Activated CD4-positive, alpha-beta T cell treated with anti-CD3 and anti-CD28 coated beads for 4 hours (primary cell): ENCODE measurements at places on chromosomes 12 and 14.
A peak's percentile ranks its signal among the peaks of the same experiment; 100 is the strongest.

DNA sequence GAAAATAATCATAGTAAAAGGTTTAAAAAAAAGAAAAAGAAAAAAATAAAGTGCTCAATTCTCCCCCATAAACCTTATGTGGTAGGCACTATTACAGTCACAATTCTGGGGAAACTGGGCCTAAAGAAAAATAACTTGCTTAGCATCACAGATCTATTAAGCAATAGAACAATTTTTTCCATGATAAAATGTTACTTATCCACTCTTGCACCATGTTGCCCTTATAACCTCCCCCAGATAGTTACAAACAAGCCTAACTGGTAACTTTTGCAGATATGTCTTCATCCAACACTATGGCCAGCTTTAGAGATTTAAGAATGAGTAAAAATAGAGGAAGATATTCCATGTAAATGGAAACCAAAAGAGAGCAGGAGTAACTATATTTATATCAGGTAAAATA lies 164.8 kb downstream of the DUSP6 start:
- no peak for DNase-seq

- no peak for DNase-seq
These were observed 44.5 kb downstream of the MVK start for GRCh38 chr12:109618082-109618481.

DNA sequence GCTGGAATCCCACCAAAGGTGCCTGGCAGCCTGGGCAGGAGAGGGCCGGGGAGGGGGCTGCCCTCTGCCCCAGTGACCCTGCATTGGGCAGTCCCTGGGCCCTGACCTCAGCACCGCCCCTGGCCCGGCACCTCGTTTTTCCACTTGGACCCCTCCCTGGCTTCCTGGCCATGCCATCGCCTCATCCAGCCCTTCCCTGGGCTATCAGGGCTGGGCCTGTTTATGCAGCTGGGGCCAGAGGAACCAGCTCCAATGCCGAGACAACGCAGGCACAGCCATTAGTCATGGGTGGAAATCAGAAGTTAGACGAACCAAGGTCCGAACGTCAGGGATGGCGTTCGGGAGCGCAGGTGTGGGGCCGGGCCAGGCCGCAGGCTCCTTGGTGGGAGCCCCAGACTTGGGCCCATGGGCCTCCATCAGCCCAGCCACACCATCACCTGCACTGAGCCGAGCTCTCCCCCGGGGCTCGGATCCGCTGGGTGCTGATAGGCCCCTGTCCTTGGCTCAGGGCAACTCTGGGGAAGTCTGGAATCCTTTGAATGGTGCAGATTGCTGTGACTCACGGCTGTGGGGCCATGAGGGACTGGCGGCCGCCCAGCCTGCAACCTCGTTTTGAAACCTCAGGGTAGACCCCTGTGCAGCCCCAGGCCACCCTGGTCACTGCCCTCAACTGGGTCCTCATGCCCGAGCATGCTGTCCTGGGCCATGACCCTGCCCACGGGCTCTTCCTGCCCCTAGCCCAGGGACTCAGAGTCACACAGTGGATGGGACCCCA lies 169.4 kb downstream of the KIF26A start:
- DNase-seq = no peak

DNA sequence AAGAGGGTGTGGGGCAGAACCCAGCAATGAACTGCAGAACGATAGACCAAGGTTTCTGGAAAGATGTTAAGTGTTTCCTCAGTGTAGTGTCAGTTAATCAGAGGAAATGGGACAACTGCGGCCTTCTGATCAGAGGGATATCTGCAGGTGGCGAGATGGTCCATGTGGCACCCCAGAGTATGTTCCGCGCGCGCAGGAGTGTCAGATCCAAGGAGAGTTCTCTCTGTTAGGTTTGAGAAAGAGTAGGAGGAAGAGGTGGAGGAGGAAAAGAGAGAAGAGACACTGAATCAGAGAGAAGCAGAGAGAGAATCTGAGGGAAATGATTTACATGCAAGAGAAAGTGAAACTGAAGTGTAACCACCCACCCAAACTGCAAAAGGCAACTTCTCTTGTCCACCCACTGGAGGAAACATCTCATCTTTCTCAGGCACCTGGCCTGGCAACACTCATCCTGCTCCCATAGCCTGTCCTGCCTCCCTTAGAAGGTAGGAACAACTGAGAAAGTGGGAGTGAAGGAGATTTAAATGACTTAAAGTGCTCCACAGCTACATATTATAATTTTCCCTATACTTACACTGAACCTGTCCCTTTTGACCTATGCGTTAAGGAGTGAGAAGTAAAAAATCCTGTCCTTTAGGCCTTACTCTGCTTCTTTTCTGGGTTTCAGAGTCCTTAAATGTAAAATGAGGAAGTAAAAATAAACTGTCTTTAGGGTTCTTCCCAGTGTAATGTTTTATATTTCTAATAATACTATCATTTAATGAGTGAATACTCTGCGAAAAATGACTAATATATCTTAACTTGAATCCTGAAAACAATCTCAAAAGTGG lies 6.8 kb upstream of the TESPA1 start:
- DNase-seq = peak; percentile 49

GRCh38 chr12:90870971-90871725 lies 83.8 kb downstream of the CCER1 start:
- DNase-seq = no peak

DNA sequence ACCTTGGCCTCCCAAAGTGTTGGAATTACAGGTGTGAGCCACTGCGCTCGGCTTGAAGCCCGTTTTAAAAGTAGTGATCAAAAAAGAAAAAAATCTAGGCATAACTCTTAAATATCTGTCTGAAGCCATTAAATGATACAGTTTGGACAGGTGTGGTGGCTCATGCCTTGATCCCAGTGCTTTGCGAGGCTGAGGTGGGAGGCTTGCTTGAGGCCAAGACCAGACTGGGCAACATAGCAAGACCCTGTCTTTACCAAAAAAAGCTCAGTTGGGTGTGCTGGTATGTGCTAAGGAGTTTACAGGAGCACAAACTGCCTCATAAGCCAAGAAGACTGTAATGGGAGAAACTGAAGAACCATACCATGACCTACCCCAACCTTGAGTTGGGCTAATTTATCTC lies 26.0 kb downstream of the SYNE2 start:
- no peak for DNase-seq

GRCh38 chr12:104213952-104214351 lies 1.6 kb upstream of the TXNRD1 start:
- DNase-seq = no peak

- DNase-seq = no peak
These were observed 49.2 kb downstream of the SLC35F4 start for GRCh38 chr14:57816568-57817284.

GRCh38 chr12:74408601-74409166 lies 129.0 kb upstream of the ATXN7L3B start:
- DNase-seq = no peak

DNA sequence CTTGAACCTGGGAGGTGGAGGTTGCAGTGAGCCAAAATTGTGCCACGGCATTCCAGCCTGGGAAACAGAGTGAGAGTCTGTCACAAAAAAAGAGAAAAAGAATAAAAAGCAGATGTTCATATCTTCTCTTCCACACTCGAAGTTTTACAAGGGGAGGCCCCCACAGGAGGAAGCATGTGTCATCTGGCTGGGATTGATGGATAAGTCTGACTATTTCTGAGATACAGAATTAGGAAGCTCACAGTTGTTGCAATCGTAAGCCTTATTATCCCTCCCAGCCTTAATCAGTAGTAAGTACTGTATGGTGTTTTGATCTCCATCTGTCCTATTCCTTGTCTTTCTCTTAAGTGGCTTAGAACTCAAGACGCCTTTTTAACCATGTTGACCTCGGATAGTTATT lies 31.9 kb upstream of the RASSF8 start:
- DNase-seq = no peak
